Kasumi-1 (cell line): ENCODE measurements at places on chromosomes 12 and 14.

DNA sequence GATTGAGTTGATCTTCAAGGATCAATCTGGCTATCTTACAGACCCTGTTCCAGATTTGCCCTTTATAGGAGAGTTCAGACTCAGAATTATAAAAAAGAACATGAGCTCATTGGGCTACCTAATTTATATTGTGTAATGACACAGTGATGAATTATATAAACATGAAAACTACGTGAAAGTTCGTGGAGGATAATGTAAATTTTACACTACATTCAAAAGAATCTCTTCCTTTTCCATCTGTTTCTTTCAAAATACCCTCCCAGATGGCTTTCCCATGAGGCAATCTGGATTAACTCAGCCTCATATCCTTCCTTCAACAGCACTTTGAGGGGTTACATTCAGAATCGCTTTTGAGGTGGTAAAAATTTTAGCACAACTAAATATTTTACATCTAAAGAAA lies 129.3 kb downstream of the HMGA2 start:
- no peak for DNase-seq

- DNase-seq, result peak; percentile 76
These were observed 536 bp downstream of the VPS29 start for GRCh38 chr12:110501399-110501751.

GRCh38 chr12:94070520-94070919 lies 77.9 kb upstream of the PLXNC1 start:
- DNase-seq, result no peak

DNA sequence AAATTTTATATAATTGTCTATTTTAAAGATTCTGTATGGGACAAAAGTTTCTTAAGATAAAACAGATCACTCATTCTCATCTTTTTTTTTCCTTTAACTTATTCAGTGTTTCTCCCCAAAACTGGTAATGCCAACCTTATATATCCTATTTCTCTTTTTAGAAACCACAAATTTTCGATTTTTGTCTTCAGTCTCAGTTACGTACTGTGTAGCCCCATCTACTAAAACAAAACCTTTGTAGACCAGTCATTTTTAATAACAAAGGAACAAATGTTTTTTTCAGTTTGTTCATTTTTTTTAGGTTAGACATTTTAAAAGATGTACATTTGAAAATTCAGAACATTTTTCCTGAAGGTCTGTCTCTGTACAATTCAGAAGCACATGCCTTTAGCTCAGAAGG lies 18.2 kb downstream of the PNMA1 start:
- DNase-seq, result no peak

GRCh38 chr12:45490232-45490881 lies 239.1 kb upstream of the ARID2 start:
- peak; percentile 26 for DNase-seq

DNA sequence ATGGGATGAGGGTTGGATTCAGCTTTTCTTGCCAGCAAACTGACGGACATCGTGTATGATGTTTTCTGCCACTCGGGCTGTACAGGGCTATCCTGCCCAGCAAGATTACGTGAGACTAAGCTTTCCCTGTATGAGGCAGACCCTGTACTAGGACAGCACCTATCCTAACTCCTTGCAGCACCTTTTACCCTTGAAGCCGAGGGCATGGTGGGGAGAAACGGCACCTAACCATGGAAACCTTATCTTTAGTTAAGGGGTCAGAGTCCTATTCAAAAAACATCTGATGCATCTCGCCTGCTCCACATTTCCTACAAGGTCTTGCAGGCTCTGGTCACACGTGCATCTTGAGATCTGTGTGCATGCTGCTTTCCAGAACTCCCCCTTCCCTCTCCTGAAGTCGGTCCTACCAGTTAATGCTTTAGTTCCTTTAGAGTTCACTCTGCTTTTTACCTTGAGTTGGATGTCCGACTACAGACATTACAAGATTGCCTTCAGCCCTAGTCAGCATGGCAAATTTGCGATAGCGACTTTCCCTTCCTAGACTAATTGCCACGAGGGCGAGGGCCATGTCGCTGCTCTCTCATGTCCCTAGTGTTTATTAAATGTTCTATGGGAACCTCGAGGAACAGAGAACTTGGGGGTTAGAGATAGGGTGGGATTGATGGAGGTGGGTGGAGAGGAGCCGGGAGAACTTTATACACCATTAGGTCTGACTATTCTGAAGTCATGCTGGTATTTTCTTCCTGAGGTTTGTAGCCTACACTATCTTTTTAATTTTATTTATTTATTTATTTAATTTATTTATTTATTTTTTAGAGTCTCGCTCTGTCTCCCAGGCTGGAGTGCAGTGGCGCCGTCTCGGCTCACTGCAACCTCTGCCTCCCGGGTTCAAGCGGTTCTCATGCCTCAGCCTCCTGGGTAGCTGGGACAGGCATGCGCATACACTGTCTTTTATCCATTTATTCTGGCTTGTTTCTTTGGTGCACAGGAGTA lies 6.6 kb downstream of the RAN start:
- DNase-seq, result no peak

- DNase-seq, result no peak
These were observed 55.8 kb upstream of the METAP2 start for GRCh38 chr12:95418142-95418541.

DNA sequence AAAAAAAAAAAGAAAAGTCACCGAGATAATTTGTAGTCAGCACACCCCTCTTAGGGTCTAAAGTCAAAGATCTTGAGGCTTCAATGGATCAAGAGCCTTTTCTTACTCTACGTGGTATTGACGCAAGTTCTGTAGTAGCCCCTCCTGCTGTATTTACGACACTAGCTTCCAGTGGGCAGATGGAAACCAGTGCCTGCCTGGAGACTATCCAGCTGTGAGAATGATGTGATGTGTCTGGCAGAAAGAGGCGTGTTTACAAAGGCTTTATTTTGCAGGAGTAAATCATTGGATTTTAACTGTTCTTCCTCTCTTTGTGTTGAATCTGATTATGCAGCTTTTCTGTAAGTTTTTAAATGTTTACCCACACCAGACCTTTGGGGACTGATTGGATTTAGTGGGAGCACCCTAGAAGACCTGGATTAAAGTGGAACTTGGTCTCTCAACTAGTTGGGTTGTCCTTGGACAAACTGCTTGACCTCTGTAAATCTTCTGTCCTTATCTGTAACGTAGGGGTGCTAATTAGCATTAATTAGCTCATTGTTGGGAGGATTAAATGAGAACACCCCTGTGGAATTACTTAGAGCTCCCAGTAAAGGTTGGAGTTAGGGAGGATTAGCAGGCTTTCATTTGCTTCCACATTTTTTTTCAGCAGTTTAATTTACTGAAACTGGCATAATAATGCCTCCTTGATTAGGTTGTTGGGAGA lies 72.4 kb downstream of the RASSF3 start:
- DNase-seq, result peak; percentile 18

DNA sequence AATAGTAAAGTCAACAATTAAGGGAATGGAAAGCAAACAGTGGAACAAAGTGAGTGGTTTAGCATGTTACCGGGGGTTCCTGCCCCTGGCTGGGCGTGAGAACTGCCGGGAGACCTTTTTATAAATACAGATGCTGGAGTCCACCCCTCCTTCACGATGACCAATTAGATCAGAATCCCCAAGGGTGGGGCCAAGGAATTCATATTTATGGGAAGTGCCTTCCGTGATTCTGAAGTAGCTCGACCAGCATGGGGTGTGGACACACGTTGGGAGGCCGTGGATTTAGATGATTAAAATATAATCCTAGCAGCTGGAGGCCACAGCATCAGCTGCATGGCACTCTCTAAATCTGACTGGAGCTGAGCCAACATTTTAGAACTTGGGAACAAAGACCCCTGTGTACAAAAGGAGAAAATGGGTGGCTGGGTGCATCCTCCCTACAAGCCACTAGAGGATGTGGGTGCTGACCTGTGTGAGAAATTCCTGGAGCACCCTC lies 87.9 kb downstream of the SRRM4 start:
- DNase-seq, result no peak

DNA sequence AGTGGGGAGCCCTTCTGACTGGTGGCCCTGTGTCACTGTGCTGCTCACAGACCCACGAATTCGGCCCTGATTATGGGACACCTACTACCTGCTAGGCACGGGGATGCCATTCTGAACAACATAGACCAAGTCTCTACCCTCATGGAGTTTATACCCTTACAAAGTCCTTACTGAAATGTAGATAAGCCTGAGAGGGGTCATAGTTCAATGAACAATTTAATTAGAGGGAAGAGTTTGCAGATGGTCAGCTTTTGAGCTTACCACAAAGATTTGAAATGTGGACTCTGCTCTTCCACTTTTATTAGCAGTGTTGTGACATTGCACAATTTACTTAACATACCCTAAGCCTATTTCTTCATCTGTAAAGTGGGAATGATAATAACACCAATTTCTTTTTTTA lies 161.1 kb downstream of the MYRFL start:
- no peak for DNase-seq

DNA sequence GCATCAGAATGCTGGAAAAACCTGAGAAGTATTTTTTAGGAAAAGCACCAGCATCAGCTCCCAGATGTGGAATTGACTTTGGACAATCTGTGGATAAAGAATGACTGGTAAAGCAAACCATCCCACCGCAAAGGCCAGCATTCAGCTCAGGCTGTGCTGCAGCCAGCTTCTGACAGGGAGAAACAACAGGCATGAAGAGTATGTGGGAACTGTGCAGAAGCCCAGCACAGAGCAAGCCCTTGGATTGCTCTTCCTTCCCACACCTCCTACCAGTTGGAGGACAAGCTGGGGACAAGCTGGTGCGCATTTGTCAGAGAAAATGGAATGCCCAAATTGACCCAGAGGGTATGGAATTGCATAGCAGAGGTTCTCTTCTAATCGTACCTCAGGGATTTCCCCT lies 228.1 kb downstream of the ANO2 start:
- DNase-seq, result no peak

DNA sequence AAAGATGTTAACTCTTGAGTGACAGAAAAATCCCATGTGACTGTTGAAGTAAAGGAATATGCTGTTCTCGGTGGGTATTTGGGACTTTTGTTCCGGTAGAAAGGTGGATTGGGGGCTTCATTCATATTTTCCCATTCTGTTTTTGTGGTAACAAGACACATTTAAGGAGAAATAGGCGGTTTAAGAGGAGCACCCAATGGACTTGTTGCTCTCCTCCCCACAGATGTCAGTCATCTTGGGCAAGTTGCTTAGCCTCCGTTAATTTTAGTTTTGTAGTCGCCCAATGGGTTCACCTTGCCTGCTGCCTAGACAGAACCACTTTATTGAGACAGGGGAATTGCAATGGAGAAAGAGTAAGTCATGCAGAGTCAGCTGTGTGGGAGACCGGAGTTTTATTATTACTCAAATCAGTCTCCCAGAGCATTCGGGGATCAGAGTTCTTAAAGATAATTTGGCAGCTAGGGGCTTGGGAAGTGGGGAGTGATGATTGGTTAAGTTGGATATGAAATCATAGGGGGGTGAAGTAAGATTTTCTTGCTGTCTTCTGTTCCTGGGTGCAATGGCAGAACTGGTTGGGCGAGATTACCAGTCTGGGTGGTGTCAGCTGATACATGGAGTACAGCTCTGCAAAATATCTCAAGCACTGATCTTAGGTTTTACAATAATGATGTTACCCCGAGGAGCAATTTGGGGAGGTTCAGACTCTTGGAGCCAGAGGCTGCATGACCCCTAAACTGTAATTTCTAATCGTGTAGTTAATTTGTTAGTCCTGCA lies 50.3 kb downstream of the SLC38A1 start:
- no peak for DNase-seq

DNA sequence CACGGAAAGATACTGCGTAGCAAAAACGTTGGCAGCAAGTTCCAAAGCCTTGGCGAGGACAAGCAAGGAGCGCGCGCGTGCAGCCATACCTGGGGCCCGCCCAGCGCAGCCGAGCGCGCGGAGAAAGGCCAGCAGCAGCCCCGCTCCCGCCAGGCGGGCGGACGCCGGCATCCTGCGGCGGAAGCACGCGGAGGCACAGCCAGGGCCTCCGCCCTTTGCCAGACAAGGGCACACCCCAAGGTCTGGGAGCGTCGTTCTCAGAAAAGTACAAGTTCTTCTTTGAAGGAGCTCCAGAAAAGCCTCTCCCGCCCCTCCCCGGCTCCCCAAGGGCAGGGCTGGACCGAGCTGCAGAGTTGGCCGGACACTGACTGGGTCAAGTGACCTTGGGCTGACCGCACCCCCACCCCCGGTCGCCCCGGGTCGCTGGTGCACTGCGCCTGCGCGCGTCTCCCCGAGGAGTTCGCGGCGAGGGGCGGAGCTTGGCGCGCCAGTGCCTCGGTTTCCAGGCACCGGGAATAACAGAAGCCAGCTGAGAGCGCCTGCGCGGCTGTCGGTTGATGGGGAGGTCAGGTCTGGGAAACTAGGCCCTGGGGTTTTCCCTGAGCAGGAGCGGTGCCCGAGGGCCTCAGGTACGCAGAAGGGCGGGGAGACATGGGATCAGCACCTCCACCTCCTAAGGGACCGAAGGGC lies at the start of gene ZC2HC1C:
Gene ZC2HC1C, plus strand, starts transcription at position 521 of the 690 bp plus-strand sequence. CDS start 933 bp downstream, outside the sequence.
- DNase-seq, result peak; percentile 39

- DNase-seq, result no peak
These were observed 305.7 kb upstream of the SSTR1 start for GRCh38 chr14:37901978-37902377.
